ENCODE measurements at places on chromosomes 2 and 18.

GRCh38 chr2:70675862-70676261 lies 92.1 kb downstream of the ADD2 start:
- no peak for DNase-seq

DNA sequence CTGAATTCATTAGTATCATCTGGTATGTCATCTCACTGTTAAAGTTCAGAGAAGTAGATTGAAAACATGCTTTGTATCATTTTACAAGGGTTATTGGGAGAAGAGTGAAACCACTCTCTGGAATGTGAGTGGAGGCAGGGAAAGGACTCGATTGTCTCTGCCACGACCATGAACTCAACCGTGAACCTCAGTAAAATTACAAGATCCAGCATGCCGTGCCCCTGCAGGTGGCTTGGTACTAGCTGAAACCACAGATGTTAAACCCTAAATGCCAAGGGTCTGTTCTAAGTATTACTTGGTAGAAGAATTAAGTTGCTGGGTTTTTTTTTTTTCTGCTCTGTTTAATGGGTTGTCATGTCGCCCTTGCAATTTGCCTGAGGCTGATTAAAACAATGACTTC lies 197.2 kb downstream of the MYO3B start:
- no peak for DNase-seq

- DNase-seq: no peak
Measured at GRCh38 chr2:195782156-195782555, 125.1 kb downstream of the SLC39A10 start.

GRCh38 chr2:170850251-170850650 lies 33.6 kb downstream of the GAD1 start:
- DNase-seq: no peak

DNA sequence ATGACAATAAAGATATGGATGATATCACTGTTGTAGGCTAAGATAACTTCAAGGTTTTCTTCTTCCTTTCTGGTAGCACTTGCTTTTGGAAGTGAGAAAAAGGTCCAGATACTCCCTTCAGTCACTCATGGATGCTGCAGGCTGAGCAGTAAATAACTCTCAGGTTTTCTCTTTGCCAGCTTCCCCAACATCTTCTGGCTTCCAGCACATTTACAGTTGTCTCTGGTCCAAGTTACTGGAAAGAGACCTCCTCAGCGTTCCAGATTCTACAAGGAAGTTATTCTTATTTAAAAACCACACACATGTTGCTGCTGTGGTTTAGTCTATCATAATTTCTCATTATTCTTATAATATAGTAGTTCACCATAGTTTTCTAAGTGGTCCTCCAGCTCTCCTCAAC lies 383.4 kb downstream of the PLCL1 start:
- DNase-seq: no peak

DNA sequence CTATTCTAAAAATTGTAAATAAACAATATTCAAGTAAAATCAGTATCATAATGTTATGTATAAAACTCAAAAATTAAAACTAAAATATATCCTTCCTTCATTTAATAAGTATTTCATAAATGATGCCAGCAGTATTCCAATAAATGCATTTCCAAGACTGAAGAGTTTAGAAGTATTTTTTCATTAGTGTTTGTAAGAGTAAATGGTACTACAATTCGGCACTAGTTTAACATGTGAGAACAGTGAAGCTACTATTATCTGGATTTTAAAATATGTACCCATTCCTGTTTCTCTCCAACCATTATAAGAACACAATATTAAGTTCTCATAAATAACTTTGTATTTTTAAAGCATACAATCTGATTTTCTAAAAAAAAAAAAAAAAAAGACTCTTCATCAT lies 3.3 kb downstream of the BAZ2B start:
- no peak for DNase-seq

- no peak for DNase-seq
Measured at GRCh38 chr2:186950694-186951093, 101.7 kb upstream of the ZSWIM2 start.

- DNase-seq: no peak
Measured at GRCh38 chr2:121591199-121591598, 58.1 kb downstream of the CLASP1 start.

GRCh38 chr2:590214-591175 lies 86.7 kb downstream of the TMEM18 start:
- no peak for DNase-seq

DNA sequence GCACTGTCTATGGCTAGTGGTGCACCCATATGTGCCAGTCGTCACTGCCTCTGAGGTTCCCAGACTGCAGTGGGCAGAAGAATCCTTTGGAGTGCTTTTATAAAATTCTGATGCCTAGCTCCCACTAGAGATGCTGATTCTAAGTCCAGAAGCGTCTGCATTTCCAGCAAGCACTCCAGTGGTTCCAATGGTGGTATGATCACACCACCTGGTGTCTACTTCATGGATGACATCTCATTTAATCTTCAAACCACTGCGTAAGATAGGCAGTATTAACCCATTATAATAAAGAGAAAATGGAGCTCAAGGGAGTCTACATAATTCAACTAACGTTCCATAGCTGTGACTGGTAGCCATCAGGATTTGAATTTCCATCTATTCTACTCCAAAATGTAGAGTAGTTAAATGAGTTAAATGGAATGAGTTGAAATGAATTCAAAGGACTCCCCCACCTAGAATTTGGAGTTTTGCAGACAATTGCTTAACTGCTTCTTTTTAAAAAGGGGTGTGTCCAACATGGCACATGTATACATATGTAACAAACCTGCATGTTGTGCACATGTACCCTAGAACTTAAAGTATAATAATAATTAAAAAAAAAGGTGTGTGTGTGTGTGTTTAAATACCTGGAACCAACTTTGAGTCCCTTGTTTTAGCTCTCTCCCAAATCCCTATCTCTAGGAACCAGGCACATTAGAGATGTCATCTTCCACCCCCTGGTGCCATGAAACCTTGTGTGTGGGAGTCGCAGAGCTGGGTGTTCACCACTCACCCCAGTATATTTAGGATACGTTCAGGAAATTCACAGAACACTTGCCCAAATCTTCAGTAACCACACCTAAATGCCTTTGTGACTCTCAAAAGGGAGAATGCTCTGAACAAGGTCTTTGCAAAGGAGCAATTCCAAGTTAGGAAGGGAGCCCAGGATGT lies 14.1 kb downstream of the LAMA3 start:
- DNase-seq: peak; percentile 35

DNA sequence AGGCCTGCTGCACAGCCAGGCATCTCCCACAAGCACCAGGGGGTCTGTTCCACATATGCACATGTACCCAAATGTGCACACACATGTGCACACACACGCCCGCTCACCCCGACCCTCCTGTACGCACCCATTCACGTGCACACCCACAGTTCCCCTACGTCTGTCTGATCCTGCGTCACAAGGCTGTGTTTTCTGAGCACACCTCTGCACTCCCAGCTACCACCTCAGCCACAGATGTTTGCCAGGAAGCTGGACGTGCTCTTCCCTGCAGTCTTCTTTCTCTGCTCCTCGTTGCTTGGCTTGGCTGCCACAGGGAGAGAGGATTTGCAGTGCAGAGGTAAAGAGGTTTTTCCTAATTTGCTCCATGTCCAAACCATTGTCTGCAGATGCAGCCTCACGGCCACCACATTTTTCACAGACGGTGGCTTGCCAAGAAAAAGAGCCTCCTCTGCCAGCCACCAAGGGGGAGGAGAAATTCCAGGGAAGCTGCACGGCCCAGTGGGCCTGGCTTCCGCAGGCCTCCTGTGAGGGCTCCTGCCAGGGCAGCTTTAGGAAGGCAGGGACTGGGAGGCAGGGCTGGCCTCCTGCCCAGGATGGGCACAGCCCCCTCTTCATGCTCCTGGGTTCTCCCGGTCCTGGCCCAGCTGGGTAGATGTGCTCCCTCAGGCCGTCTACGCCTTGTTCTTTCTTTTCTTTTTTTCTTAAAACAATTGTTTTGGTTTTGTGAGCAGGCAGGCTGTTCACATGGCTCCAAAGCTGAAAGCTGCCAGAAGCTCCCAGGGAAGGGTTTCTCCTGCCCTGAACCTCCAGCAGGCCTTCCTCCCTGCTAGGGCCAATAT lies 29.3 kb upstream of the HS6ST1 start:
- DNase-seq: no peak

DNA sequence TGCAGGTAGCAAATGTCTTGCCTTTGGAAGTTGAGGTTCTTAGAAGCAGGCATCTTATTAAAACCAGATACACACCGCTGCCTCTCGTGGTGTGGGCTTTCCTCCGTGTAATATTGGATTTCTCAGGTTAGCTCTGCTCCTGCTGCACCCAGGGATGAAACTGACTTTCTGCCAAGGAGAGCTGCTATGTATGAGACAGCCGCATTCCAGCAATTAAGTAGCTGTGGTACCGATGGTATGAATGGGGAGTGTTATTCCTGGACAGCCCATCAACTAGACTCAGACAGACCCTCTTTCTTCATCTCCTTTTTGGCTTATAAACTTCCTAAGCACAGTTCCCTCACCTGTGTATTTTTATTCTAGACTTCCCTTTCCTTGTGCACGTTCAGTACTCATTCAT lies 6.8 kb upstream of the EHD3 start:
- DNase-seq: no peak
